ENCODE measurements at places on chromosomes 12 and 14.
A peak's percentile ranks its signal among the peaks of the same experiment; 100 is the strongest.

DNA sequence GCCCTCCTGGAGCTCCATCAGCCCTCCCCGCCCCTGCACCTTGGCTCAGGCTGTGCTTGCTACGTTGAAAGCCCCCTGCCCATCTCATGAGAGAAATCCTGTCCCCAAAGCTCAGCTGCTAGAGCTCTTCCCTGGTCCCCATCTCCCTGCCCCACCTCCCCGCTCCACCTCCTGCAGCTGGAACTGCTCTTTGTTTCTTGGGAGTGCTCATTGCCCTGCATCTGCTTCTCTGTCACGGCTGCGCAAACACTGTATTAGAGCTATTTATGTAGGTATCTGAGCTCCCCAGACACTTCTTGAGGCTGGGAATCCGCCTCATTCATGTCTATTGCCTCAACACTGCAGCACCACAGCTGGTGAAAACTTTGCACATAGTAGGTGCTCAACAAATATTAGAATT, 32.8 kb upstream of the PRIMA1 start:
- no peak for DNase-seq

GRCh38 chr14:24381363-24382063, 13.5 kb downstream of the NFATC4 start:
- DNase-seq: no peak

- no peak for DNase-seq
Measured at GRCh38 chr12:56644654-56645053, 1.1 kb downstream of the ATP5F1B start.

- no peak for DNase-seq
Measured at GRCh38 chr14:52042371-52043289, 26.2 kb downstream of the NID2 start.

DNA sequence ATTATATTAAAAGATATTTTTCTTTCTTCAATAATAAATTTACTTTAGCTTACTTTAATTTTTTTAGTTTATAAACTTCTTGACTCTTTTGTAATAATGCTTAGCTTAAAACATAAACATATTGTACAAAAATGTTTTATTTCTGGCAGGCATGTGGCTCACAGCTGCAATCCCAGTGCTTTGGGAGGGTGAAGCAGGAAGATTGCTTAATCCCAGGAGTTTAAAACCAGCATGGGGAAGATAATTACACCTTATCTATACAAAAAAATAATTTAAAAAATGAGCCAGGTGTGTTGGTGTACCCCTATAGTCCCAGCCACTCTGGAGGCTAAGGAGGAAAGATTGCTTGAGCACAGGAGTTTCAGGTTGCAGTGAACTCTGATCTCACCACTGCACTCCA, 120.7 kb downstream of the GPHN start:
- DNase-seq: no peak

- DNase-seq: no peak
Measured at GRCh38 chr14:51533160-51533559, 118.5 kb upstream of the FRMD6 start.

- DNase-seq: no peak
Measured at GRCh38 chr14:21860172-21860571, 186.6 kb upstream of the OR4E1 start.

DNA sequence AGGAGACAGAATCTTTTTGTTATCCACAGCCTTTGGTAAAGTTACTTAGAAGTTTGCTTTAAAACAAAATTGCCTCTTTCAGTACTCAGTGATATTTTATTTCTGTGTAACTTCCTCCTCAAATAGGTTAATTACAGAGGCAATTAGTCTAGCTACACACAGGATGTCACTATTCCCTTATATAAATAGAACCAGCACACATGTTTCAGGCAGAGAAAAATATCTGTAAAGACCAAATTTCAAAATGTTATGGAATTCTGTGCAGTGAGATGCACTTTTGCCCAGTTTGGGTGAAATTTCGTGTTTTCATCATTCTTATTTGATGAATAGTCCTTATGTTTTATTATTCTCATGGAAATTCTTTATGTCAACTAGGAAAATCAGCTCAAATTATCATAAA, 410.6 kb upstream of the SOX5 start:
- DNase-seq: no peak

GRCh38 chr14:99518441-99519346, 37.5 kb downstream of the CCNK start:
- peak; percentile 3 for DNase-seq

- no peak for DNase-seq
Measured at GRCh38 chr14:87497301-87497700, 495.7 kb downstream of the GALC start.

GRCh38 chr12:93707836-93708235, 30.7 kb downstream of the CRADD start:
- DNase-seq: no peak

DNA sequence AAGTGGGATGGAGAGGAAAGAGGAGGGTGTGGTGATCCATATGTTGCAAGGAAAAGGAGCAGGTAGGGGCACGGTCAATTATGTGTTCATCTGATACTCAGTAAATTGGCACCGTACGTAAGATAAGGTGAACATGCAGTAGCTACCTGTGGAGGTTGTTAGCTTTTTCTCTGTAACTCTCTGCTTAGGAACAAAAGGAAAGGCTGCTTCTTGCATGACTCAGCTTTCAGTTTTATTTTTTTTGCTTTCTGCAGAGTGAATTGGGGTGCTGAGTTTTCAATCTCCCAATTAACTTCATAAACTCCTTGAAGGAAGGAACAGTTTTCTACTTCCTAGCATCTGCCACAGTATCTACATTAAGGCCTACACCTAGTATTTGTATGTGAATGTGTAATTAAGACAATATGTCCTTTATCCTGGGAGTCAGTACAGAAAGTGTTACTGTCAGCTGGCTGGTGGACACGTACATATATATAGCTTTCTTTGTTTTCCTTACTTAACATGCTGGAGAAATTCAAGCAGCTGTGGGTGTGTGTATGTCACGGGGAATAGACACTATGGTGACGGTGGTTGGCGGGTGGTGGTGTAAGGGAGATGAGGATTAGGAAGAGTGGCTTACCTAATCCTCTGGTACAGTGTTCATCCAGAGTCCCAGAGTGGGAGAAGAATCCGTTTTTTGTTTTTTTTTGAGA, 40.1 kb upstream of the WNK1 start:
- no peak for DNase-seq

DNA sequence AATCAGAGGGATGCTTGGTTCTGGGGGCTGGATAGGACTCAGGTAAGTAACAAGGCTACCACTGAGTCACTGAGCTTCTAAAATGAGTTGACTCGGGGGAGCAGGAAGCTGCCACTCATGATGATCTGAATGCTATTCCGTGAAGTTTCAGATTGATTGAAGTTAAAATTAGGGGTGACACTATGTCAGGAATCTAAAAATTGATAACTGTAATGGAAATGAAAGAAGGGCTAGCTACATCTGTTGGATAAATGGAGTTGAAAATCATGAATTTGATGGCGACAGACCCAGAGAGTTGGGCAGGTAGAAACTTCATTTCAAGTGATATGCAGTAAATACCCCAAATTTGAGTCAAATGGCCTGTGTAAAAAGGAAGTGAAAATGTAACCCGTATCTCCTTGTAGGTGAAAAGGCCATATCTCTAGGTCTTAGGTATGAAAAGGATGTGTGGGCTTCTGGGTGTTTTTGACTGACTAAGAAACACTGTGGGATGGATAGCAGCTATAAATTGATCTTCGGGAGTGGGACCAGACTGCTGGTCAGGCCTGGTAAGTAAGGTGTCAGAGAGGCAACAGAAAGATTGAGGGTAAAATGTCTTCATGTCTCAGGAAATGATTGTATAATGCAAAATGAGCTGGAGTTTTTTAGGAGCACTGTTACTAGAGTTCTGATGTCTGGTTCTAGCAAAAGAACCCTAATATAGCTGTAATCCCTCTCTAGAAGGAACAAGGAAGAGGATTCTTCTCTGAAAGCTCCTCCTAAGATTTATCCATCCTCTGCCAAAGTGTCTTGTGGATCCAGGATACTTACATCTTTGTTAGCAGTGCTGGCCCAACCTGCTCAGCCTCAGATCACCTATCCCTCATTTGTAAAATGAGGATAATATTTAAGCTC, 57.3 kb downstream of the DAD1 start:
- no peak for DNase-seq

DNA sequence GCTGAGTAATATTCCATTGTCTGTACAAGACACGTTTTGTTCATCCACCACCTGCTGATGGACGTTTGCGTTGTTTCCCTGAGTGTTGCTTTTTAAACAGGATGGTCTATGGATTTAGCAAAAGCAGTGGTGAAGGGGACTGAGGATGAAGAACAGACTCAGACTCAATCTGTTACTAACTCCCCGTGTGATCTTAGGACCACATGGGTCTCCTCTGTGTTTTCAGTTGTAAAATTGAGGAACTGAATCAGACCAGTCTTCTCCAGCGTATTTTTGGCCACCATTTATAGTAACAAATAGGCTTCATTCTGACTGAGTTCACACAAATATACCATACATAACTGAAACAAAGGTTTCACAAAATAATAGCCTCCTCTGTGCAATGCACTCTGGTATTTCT, 85.6 kb downstream of the FOXN3 start:
- no peak for DNase-seq

GRCh38 chr14:105894978-105895881, 368.8 kb downstream of the TMEM121 start:
- no peak for DNase-seq

- DNase-seq: no peak
Measured at GRCh38 chr12:110548678-110549077, 34.4 kb downstream of the PPTC7 start.

DNA sequence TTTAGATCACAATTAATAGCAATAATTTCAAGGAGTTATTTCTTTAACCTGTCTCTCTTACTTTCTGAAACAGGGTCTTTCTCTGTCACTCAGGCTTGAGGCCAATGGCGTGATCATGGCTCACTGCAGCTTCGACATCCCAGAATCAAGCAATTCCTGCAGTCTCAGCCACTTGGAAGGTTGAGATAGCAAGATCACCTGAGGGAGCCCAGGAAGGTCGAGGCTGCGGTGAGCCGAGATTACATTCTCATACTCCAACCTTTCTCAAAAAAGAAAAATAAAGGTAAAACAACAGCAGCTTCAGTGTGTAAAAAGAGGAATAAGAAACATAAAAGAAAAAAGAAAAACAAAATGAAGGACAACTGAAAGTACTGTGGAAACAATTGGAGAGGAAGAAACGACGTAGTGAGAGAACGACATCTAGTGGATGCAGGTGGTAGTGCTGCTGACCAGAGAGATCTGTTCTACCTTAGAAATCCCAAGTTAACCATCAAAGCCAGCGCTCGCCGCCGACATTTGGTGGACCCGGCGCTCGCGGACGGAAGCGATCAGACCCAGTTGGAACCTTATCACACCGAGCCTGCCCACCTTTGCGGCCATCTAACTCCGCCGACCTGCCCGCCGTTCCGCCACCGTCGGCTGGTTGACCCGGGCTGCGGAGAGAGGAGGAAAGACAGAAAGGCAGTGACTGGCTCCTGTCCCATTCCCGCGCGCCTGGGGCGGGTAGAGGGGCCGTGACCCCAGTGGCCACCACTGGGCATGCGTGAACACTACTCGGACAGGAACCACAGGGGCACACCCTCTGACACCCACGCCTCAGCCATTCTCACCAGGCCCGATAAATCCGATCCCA, 196.1 kb downstream of the ALG10 start:
- peak; percentile 52 for DNase-seq

GRCh38 chr12:70754330-70754741, 117.1 kb upstream of the PTPRB start:
- DNase-seq: no peak

DNA sequence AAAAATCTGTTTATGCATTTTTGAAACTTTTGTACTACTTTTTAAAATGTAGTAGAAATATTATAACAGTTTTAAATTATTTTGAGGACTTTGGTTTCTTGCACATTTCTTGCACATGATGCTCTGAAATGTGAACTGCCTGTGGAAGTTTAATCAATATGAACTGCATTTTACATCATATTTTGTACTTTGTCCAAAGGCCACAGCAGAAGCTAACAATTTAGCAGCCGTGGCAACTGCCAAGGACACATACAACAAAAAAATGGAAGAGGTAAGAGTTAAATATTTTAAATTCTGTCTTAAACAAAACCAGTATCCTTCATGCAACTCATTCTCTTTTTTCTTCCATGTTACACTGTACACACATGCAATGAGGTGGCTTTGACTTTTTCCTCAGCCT, 45.1 kb downstream of the SAV1 start:
- DNase-seq: no peak

- no peak for DNase-seq
Measured at GRCh38 chr14:83556746-83557453, 1973.0 kb upstream of the FLRT2 start.

DNA sequence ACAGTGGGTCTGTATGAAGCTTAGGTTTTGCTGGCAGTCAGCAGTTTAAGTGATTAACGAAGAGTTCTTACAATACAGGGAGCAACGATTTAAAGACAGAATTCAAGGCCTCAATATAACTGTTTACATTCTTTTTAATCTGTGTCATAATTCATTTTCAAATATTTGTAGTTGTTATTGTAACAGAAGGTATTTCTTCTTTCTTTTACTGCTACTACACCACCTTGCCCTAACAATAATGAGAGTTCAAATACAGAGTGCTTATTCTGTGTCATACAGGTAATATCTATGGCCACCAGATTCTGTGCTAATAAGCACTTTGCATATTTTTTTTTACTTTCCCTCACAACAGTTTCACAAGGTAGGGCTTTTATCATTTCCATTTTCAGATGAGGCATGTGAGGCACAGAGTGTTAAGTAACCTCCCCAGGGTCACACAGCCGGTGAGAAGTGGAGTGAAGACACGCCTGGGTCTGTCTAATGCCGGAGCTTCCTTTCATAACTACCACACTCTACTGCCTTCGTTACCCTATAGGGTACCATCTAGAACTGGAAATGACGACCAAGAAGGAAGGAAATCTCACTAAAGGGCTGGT, 81.9 kb downstream of the PELI2 start:
- no peak for DNase-seq

DNA sequence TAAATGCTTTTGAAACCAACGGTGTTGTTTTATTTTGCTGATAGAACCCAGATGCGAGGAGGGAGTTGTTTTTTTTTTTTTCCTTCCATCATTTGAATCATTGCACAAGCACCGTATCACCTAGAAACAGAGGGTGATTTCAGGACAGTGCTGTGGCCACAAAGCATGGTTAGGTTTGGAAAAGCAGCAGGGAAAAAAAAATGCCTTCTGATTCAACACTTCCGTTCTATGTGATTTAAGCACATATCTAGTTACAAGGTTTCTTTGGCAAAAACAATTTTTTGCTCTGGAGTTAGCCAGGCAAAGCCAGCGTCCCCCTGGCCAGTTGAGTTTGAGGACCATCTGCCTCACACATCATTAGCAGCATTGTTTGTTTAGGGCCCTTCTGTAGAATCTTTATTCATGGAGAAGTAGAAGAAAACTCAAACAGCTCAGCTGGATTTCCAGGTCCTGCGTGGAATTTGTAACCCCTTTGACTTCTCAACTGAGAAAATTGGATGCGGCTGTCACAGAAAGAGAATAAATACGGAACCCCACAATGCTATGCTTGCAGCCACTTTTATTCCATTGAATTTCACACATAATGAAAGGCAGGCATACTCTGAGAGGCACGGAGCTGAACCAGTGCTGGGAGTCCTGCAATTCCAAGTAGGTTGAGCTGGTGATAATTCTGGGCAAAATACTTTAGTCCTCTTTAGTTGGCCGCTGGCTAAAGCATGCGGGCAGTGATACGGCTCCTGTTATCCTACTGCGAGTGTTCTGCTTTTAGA, 17.0 kb upstream of the WNT5B start:
- no peak for DNase-seq

GRCh38 chr12:109606320-109607028, 32.9 kb downstream of the MVK start:
- DNase-seq: peak; percentile 61

GRCh38 chr12:20154052-20154451, 214.3 kb upstream of the PDE3A start:
- DNase-seq: no peak
